ENCODE measurements at places on chromosomes 16 and 17.

GRCh38 chr16:886084-886543, 84.7 kb downstream of the LMF1 start:
- no peak for DNase-seq

DNA sequence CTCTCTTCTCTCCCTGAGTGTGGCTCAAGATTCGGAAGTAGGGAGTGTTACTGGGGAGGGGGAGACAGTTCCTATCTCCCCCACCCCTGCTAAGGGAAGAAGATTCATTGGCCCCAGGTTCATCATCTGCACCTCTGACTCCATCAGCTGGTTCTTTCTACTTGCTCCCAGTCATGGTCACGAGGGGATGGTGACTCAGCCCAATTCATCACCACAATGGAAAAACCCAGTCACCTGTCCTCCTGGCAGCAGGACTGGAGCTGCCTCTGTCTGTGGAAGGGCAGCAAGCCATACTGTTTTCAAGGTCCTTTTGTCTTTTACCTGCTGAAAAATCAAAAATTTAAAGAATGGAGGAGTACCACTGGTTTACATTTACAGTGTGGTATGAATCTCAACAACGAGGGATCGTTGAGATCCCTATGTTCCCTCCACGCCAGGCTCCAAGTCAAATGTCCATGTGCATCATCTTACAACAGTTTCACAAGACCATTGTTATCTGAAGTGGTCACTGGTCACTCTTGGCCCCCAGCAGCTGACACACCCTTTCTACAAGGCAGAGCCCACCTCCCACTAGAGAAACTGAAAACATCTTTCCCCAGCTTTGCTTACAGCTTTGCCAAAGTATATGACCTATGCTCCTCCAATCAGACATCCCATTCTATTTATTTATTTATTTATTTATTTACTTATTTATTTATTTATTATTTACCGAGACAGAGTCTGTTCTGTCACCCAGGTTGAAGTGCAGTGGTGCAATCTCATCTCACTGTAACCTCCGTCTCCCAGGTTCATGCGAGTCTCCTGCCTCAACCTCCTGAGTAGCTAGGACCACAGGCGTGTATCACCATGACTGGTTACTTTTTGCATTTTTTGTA, 40.4 kb upstream of the NDRG4 start:
- no peak for DNase-seq

- peak; percentile 4 for DNase-seq
Measured at GRCh38 chr16:26963109-26963508, 103.6 kb upstream of the C16orf82 start.

DNA sequence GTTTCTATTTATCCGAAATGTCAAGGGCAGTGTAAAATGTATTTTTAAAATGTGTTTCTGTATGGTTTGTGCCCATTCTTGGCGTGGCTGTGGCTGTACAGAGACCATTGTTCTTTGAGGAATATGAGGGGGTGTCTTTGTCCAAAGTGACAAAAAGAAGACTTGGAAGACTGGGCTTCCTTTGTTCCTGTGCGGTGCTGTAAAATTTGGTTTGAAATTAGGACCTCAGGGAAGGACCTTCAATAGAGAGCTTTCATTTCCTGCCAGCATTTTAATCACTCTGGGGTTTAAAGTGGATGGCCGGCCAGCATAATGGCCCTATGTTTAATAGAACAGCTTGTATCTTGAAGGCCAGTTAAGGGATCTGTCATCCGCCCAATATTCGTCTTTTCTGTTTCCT, 190.1 kb upstream of the TBX2 start:
- DNase-seq: no peak

DNA sequence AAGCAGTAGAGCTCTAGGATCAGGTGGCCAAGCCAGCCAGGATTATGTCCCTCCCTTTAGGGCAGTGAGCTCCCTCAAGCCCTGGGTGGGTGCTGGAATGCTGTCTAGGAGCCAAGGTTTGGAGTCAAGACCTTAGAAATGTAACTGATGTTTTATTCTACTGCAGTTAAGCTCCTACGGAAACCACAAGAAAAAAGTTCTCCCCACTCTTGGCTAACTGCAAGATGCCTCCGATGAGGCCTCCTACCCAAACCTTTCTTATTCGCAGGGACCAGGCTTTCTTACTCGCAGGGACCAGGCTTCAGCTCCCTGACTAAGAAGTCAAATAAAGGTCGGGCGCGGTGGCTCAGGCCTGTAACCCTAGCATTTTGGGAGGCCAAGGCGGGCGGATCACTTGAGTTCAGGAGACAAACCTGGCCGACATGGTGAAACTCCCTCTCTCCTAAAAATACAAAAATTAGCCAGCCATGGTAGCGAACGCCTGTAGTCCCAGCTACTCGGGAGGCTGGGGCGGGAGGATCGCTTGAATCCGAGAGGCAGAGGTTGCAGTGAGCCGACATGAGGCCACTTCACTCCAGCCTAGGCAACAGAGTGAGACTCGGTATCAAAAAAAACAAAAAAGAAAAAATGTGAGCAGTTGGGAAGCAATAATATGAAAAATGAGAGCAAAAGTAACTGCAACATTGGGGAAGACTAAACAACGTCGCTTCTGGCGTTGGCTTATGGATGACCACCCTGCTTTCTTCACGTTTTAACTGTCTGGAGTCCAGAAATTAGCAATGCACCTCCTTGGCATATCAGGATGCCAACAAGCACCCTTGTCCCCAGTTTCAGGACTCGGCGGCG, 31.7 kb upstream of the ARL4D start:
- DNase-seq: no peak

DNA sequence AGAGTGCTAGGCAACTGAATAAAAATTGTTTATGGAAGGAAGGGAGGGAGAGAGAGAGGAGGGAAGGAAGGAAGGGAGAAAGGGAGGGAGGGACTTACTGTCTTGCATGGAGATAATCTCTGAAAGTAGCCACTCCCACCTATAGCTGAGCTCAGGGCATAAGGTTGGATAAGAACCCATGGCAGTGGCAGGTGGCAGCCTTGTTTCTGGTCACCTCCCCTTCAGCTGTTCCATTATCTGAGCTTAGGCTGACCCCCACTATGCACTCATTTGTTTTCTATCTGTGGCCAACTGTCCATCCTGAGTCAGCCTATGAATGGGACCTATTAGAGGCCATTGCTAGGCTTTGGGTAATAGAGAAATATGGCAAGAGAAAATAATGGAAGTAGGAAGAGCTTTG, 25.3 kb upstream of the MTMR4 start:
- no peak for DNase-seq

DNA sequence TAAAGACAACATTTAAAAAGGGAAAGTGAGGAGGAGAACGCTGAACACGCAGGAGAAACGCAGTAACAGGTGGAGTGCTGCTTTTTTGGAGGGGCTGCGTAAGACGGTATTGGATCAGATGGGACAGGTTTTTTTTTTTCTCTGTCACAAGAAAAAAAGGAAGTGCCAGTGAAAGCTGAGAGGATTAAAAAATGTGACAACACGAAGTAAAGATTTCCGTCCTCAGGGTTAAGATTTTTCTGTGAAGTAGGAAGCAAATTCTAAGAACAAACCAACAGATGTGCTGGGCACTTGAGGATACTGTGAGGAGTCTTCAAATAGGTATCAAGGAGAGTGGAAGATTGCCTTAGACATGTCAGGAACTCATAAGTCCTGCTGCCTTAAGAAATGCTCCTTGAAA, 5.8 kb upstream of the ABCA9 start:
- DNase-seq: no peak

DNA sequence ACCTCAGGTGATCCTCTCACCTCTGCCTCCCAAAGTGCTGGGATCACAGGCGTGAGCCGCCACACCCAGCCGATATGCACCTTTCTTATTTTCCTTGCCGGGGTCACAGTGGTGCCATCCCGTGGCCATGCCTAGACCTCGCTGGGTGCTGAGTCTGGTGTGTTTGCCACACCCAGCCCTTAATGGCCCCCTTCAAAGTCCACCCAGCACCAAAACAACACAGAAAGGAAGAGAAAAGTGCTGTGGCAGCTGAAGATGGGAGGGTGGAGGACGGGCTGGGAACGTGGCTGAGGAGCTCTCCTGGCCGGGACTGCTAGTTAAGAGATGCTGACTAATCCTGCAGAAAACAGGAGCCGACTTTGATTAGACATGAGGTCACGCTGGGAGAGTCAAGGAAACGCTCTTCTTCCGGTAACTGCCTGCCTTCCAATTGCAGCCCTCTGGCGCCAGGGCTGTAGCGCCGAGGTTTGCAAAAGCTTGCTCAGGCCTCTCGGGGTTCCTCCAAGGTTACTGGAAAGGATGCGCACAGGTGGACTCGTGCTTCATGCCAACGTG, 10.9 kb downstream of the SLC43A2 start:
- no peak for DNase-seq

DNA sequence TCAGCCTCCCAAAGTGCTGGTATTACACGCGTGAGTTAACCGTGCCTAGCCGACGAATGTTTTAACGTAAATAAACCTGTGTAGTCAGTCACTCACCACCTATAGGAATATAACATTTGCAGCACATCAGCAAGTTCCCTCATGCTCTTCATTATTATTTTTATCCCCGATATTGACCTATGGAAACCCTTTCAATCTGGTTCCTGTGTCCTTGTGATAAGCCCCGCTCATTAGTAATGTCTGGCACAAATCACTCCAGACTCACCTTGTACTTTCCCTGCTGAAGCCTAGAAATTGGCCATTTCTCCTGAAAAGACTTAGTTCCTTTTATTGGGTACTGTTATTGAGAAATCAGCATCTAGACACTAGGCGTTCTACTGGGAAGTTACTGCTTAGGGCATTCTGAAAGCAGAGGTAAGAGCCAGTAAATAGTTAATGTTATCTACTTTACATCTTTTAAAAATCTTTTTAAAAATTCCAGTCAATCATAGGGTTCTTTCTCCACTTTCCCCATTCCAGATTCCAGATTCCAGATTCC, 1.5 kb upstream of the PHKG2 start:
- DNase-seq: no peak

GRCh38 chr16:3983081-3983520, 102.6 kb upstream of the CREBBP start:
- peak; percentile 59 for DNase-seq

DNA sequence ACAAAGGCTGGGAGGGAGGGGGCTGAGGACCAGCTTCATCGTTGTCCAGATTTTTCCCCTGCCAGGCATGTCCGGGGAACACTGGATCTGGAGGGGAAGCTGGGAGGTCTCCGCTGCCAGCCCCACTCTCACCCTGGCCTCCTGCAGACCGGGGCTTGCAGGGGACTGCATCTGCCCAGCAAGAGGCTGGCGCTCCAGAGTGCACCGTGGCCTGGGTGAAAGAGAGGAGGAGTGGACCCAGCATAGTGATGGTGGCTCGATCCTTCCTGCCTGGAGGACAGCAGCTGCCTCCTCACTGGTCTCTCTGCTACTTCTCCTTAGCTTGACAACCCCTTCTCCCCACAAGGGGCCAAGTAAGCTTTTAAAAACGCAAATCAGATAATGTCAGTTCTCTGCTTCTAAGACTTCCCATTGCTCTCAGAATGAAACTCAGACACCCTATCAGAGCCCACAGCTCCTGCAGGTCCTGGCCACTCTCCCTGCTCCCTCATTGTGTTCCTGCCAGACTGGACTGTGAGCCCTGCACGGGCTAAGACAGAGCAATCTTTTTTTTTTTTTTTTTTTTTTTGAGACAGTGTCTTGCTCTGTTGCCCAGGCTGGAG, 15.0 kb downstream of the CPNE2 start:
- no peak for DNase-seq

DNA sequence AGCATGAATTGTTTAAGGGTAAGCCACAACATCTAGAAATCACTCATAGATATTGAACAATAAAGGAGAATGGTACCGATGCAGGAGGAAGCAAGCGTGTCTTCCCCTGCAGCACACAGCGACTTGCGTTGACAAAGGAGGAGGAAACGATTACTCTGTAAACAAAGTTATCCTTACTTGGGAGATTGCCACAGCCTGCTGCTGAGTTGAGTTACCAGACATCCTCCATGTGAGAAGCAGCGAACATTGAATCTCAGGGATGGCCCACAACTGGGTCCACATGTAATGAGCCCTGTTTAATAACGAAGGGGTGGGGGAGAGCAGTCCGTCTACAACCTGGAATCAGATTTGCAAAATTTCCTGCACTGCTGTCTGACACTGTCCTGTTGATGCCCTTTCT, 27.7 kb downstream of the CLUH start:
- no peak for DNase-seq

- no peak for DNase-seq
Measured at GRCh38 chr16:727291-727977, 528 bp downstream of the HAGHL start.

GRCh38 chr16:29814592-29814991, 1.4 kb upstream of the PAGR1 start:
- no peak for DNase-seq

GRCh38 chr16:907842-908241, 62.9 kb downstream of the LMF1 start:
- no peak for DNase-seq
